ENCODE measurements at places on chromosomes 7 and 10.

GRCh38 chr7:21253740-21254687, 173.9 kb upstream of the SP4 start:
- peak; percentile 2 for DNase-seq

- DNase-seq: no peak
These were observed 891 bp upstream of the WAPL start for GRCh38 chr10:86522510-86522855.

DNA sequence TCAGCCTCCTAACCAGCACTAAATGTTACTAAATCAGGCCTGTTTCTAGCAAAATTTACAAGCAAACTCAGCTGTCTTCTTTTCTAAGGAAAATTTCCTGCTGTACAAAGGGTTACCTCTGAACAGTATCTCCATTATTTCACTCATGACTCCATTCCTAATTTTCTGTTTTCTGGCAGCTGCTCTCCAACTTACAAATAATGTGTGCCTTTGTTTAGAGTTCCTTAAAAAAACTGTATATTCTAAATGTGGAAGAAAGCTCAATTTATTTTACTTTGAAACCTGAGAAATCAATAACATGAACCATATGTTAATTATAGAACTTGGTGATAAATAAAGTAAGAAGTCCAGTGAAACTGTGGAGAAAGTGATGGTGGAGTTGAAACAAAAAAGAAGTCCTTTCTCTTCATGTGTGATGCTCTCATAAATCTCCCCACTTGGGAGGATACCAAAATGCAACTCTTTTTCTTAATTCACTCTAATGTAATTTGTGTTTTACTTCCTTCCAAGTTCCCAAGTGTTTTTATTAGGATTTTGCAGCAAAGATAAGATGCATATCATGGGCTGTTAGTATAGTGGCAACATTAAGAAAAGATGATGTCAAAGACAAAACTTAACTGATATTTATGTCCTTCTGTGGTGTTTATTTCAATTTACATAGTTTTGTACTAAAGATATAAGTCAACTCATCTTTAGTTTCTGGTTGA, 74.8 kb downstream of the CDK6 start:
- DNase-seq: no peak

- DNase-seq: no peak
These were observed 242.6 kb downstream of the BICC1 start for GRCh38 chr10:58755340-58755610.

DNA sequence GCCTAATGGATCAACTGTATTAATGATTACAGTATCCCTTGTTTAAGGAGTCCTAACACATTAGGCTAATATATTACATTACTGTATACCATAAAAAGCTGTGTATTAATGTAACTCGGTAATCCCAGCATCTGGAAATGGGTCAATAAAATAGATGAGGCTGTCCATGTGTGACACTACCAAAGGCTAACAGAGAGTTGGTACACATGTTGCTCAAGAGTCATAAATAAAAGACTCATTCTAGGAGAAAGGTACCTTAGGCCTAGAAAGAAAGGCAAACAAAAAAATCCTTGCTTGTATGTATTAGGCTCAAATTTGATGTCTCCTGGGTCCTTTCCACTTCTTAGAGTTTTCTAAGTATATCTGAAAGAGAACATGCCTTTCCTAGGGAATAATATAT, 14.6 kb downstream of the MCMBP start:
- DNase-seq: no peak

DNA sequence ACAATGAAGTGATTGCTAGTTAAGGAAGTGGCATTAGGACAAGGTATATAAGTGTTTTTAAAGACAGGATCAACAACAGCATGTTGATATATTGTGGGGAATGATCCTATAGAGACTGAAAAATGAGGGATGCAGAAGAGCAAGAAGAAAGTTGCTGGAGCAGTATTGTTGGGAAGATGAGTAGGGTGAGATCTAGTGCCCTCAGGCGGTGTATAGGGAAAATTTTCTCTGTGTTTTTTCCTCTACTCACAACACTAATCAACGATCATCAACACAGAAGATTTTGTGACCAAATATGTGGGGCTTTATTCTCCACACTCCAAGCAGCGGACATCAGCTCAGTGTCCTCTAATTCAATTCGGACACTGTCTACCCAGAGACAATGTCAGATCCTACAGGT, 9.6 kb upstream of the PTTG1IP2 start:
- DNase-seq: no peak

DNA sequence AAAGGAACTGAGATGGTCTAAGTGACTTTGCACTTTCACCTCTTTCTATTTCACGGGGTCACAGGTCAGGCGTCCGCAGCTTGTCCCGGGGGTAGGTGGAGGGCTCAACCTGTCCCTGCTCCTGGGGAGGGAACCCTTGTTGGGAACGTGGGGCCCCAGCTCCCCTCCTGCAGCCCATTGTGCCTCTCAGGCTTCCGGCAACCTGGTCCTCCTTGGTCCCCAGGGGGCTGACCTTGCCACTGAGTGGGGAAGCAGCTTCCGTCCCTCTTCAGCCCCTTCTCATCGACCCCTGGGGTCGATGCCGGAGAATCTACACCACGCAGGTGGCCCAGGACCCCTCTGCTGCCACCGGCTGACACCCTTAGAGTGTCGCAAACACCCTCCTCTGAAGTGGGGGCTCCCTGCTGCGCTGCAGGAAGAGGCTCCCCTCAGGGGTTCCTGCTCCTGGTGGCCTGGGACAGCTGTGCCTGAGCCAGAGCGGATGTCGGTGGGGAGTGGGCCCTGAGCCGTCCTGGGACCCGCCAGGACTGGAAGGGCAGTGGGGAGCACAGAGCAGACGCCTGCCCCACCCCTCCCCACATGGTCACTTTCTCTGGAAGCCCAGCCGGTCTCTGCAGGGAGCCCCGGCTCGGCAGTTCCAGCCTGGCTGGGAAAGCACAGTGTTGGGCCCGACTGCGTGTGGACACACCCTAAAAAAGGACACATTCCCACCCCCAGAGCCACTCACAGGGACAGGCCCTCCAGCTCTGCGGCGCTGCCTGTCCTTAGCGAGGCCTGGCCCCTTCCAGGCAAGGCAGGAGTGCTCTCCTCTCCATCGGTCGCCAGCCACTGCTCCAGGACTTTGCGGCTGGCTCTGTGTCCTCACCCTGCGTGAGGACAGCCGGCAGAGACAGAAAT, 357.5 kb upstream of the SHH start:
- DNase-seq: no peak

GRCh38 chr7:15043931-15044330, 141.4 kb upstream of the DGKB start:
- no peak for DNase-seq

DNA sequence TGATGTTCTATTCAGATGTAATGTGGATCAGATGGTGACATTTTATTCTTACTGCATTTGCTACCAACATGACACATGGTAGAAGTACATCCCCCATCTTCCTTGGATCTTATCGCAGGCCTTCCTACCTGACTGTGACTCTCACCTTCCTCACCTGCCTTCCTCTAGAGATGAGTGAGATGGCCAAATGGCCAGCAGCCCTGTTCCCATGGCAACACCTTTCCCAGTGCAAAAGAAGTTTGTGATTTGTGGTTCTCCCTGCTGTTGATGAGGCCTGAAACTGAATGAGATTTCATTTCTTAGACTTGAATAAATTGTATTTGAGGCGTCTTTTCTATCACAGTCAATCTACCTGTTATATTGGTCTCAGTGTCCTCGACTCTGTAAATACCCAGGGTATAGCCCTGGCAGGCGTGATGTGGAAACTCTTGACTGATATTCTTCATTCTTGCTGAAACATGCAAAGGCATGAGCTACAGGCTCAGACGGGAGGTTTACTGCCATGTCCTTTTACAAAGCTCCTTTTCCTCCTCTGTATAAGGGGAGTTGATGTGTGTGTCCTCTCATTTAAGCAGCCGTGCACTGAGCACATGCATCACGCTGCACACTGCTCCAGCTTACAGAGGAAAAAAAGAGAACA, 440.7 kb upstream of the AKR1E2 start:
- DNase-seq: no peak

- no peak for DNase-seq
These were observed 90.8 kb downstream of the EGFR start for GRCh38 chr7:55109404-55110167.

DNA sequence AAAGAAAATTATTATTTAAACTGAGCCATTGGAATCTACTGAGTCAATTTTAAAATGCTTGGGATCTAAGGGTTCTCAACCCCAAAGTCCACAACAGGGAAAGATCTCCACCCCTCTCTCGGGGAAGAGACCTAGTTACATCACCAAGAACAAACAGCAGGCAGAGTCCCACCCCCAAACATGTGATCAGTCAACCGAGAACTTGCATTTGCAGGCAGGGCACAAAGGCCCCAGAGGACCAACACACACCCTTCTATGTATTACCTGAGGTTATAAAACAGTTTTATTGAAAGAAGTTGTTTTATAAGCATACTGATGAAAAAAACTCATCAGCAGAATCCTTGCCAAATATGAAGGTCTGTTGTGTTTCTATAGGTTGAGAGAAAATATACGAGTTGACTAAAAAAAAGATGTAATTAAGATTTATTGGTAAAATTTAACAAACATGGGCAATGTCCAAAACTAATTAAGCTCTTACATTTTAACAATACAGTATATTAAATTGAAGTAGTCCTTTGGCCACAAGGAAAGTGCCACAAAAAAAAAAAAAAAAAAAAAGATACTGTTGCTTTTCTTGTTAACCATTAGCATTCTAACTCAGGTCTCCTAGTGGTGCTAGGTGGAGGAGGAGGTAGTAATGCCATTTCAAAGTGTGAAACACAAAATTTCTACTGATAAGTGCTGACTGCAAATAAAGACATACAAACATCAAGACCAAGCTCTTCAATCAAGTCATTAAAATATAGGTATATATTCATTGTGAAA, 975 bp upstream of the USP54 start:
- DNase-seq: no peak

DNA sequence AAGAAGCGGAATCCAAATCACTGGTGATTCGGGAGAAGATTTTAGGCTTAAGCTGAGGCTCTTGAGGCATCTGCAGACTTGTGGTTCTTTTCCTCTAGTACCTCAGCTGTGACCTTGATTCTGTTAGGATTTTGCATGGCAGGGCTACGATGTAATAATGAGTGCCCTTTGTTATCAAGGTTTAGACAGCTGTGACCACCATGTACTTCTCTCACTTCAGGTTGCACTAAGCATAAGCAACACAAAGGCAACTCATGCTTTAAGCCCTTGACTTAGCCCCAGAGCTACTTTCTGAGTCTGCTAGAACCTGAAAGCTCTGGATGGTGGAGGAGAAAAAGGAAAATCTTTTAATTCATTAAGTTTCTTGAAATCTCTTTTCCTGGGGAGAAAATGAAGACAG, 1052.3 kb upstream of the PHF14 start:
- no peak for DNase-seq

- no peak for DNase-seq
These were observed 23.6 kb upstream of the PPIA start for GRCh38 chr7:44772867-44773266.

DNA sequence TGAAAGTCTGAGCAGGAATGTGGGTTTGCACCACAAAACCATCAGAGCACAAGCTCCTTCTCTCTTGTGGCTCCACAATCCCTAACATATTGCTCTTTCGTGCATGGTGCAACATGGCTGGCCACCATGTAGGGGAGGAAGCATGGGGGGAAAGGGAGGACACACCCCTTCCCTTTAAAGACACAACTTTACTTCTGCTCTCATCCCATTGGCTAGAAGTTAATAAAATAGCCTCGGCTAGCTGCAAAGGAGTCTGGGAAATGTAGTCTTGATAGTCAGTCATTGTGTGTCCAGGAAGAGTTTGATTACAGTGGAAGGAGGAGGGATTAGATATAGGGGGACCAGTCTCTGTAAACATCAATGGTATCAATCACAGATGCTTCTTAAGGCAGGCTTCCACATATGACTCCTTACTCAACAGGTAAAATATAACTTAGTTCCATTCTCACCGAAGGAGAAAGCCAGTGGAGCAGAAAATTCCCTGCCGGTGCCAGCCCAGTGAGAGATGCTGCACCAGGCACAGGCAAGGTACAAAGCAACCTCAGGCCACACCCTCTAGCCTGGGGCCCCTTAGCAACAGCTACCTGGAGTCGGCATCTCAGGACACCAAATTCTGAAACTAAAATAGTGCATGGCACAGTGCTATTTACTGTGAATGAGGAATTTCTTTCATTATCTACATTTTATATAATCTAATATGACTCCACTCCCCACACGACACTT, 124.7 kb upstream of the CTBP2 start:
- no peak for DNase-seq

GRCh38 chr7:506391-506831, 13.2 kb downstream of the PDGFA start:
- no peak for DNase-seq

DNA sequence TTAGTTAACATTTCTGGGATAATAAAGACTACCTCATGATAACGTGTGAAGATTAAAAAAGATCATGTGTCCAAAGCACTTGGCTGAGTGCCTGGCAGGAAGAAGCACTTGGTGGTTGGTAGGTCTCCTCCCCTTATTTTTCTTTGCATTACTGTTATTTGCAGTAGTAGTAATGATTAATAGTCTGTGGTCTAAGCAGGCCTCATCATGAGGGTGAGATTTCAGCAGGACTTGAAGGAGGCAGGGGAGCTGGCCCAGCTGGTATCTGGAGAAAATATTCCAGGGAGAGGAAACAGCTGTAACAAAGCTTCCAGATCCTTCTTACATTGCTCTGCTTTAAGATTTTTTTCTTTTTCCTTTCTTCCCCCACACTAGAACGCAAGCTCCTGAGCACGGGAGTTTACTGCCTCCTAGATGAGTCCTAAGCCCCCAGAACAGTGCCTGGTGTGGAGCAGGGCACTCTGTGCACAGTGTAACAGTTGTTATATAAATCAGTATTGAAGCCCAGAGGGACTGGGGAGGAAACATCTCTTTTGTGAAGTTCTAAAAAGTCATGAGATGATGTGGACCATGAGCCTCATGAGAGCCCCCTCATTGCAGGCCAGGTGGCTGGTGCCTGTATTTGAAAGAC, 31.1 kb upstream of the RHEB start:
- DNase-seq: no peak

GRCh38 chr7:90211391-90212148, at the start of gene STEAP2:
Gene STEAP2 (plus strand): TSS chr7:90211740. CDS start chr7:90225083, 13,343 bp downstream.
- no peak for DNase-seq

DNA sequence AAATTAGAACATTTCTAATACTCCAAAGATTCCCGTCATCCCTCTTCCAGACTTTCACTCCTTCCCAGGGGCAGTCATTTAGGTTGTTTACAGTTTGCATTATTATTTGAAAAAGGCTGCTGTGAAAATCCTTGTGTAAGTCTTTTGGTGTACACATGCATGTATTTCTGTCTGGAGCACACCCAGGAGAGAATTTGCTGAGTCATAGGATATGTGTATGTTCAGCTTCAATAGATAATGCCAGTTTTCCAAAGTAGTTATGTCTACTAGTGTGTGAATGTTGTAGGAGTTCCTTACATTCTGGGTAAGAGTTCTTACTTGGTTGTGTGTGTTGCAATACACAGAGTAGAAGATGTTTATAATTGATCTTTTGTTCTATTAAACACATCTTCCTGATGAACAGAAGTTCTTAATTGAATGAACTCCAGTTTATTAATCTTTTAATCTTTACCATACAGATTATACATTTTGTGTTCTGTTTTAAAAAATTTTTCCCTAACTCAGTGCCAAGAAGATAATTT, 25.3 kb downstream of the CROT start:
- no peak for DNase-seq

- DNase-seq: no peak
These were observed 2.7 kb downstream of the CDCA7L start for GRCh38 chr7:21942955-21943354.

- DNase-seq: no peak
These were observed 11.2 kb downstream of the ZFYVE27 start for GRCh38 chr10:97748116-97748515.

- no peak for DNase-seq
These were observed 37.8 kb upstream of the SHH start for GRCh38 chr7:155850001-155850436.
